ENCODE measurements at places on chromosomes 1 and 21. TPM values are rescaled to one million over a fixed set of nuclear protein-coding genes. Genes with fewer than 3 reads are reported as not detected.

HSPA13 gene
- 29.4 TPM for total RNA-seq

NPPA gene
- not detected for total RNA-seq

IGSF9 gene
- total RNA-seq = 28.1 TPM

OR2T29 gene
- total RNA-seq = not detected

LYPD8 gene
- total RNA-seq = not detected

OTUD3 gene
- 12.7 TPM for total RNA-seq

DNA sequence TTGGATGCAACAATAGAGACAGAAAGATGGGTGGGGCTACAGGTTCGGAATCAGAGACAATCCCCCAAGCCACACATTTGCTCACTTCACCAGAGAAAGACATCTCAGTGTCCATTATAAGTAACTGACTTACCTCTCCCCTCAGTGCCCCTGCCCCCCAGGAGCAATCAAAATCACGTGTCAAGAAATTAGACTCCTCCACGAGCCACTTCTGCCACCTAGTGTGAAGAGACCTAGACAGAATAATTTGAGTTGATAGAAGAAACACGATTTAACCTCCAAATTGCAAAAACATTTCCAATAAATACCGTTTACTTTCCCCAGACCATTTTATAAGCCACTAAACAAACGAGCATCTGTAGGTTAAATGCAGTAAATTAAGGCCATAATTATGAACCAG lies 123.2 kb downstream of the SLC30A10 start:
- H3K36me3 ChIP-seq = no peaks in the 10 kb centered on the region
- H3K4me1 ChIP-seq = no peaks in the 10 kb centered on the region
- DNase-seq = no peak
- no peak overlapping the region for H3K27ac ChIP-seq

DNA sequence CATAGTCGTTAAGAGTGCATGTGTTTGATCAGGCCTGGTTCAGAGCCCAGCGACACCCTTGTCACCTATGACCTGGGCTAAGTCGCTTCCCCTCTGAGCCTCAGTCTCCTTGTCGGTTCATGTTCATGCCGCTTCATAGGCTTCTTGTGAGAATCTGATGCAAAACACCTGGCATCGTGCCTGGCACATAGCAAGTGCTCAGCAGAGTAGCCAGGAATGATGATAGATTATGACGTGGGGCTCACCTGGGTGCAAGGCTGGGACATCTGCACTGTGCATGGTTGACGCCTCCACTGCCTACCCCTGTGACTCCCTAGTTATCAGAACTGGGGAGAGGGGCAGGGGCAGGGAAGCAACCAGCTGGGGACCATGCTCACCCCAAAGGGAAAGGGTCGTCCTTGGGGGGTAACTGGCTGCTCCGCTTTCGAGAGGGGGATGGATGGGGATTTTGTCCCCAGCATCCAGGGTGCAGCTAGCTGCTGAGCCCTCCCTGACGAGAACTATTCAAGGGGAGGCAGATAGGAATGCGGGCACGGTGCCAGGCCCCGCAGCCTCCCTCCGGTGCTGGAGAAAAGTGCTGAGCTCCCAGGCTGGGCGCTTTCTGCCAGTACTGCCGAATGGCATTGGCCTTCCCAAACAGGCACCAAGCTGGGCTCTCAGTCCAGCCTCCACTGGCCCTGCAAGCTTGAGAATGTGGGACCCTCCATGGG lies 9.3 kb downstream of the EFHD2 start:
- DNase-seq = no peak
- H3K27ac ChIP-seq = no peak overlapping the region
- no peak overlapping the region for H3K4me3 ChIP-seq
- H3K27me3 ChIP-seq = no peaks in the 10 kb centered on the region
- H3K36me3 ChIP-seq = no peaks in the 10 kb centered on the region
- peaks cover 9% of the 10 kb centered on the region for H3K4me1 ChIP-seq

DNA sequence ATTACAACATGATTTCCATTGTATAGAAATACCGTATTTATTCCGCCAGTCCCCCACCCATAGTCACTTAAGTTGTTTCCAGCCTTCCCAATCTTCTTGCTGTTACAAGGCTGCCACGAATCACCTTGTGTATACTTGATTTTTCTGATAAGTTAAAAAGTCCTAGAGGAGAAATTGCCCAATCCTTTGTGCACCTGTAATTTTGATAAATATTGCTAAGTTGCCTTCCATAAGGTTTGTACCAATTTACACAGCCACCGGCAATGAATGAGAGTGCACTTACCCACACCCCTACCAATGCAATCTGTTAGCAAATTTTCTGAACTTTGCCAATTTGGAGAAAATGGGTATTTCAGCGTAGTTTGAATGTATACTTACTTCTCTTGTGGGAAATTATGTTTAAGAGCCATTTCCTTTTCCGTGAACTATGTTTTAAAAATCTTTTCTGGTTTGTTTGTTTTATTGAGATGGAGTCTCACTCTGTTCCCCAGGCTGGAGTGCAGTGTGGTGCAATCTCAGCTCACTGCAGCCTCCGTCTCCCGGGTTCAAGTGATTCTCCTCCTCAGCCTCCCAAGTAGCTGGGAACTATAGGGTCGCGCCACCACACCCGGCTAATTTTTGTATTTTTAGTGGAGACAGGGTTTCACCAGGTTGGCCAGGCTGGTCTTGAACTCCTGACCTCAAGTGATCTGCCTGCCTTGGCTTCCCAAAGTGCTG lies 87.4 kb downstream of the DHRS3 start:
- H3K36me3 ChIP-seq = no peaks in the 10 kb centered on the region
- H3K27me3 ChIP-seq = no peaks in the 10 kb centered on the region
- H3K4me3 ChIP-seq = no peak overlapping the region
- DNase-seq = no peak
- H3K4me1 ChIP-seq = no peaks in the 10 kb centered on the region

- no peak overlapping the region for H3K4me3 ChIP-seq
- no peaks in the 10 kb centered on the region for H3K36me3 ChIP-seq
- no peaks in the 10 kb centered on the region for H3K4me1 ChIP-seq
Measured at GRCh38 chr1:156407344-156407743, 38.3 kb downstream of the RHBG start.

DNA sequence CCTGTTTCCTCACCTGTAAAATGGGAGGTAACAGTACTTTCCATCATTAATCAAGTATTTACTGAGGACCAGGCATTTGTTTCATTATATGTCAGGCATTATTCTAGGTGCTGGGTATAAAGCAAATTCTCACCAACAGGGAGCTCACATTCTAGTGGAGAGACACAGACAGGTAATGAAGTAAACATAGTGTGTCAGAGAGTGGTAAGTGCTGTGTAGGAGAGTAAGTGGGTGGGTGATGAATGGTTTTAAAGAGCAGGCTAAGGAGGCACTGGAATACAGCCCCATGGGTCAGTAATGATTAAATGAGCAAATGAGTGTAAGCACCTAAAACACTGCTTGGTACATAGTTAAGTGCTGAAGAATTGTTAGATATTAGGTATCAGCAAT lies 60.4 kb downstream of the DNTTIP2 start:
- no peaks in the 10 kb centered on the region for H3K27me3 ChIP-seq
- H3K4me1 ChIP-seq = peaks cover 9% of the 10 kb centered on the region
- H3K4me3 ChIP-seq = no peak overlapping the region
- no peak for DNase-seq
- no peak overlapping the region for H3K27ac ChIP-seq
- no peaks in the 10 kb centered on the region for H3K36me3 ChIP-seq

All from H1 (cell line).